ENCODE measurements at places on chromosomes 13 and 19.

DNA sequence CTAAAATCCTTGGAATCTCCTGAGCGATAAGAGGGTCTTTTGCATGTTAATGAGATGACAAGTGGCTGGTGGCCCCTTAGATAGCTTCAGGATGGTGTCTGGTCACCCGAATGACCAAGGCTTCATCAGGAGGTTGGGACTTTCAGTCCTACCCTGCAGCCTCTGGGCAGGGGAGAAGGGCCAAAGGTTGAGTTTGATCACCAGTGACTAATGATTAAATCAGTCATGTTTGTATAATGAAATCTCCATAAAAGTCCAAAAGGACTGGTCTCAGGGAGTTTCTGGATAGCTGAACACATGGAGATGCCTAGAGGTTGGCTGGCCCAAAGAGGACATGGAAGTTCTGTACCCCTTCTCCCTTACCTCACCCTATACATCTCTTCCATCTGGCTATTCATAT, 316.2 kb downstream of the MTUS2 start:
- no peak for DNase-seq

GRCh38 chr19:55319785-55320184, 5.4 kb downstream of the TMEM150B start:
- DNase-seq: peak; percentile 91

DNA sequence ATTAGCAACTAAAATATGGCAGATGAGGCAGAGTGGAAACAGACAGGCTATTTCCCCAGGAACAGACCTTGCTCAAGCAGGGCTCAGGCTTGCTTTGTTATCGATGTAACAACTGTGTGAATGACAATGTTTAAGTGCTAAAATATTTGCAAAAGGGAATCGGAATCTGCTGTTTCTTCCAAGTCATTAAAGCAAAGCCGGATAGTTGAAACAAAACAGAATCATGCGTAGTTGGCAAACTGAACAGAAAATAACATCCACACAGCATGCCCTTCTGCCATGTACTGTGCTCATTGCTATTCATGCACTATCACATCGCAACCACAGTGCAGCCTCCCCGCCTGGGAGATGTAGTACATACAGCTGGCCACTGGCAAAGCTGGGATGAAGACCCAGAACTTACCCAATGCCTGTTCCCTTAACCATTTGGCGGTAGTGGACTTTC, 799.1 kb downstream of the DIAPH3 start:
- DNase-seq: peak; percentile 1

GRCh38 chr13:72886272-72887067, 104.5 kb downstream of the PIBF1 start:
- DNase-seq: no peak

- no peak for DNase-seq
Measured at GRCh38 chr13:97392020-97392419, 41.9 kb upstream of the RAP2A start.

- DNase-seq: no peak
Measured at GRCh38 chr13:45691251-45691650, 10.9 kb upstream of the CBY2 start.

DNA sequence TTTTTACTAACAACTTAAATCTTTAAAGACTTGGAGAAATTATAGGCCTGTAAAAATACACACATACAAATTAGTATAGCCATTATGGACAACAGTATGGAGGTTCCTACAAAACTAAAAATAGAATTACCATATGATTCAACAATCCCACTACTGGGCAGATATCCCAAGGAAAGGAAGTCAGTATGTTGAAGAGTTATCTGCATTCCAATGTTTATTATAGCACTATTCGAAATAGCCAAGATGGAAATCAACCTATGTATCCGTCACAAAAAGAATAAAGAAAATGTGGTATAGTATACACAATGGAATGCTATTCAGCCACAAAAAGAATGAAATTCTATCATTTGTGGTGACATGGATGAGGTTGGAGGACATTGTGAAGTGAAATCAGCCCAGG, 37.2 kb downstream of the SLITRK1 start:
- no peak for DNase-seq

- DNase-seq: no peak
Measured at GRCh38 chr19:29634423-29635130, 28.5 kb downstream of the POP4 start.

GRCh38 chr13:38350114-38350617, 515 bp downstream of the UFM1 start:
- DNase-seq: peak; percentile 85

- no peak for DNase-seq
Measured at GRCh38 chr13:58573743-58574142, 942.2 kb downstream of the PCDH17 start.

DNA sequence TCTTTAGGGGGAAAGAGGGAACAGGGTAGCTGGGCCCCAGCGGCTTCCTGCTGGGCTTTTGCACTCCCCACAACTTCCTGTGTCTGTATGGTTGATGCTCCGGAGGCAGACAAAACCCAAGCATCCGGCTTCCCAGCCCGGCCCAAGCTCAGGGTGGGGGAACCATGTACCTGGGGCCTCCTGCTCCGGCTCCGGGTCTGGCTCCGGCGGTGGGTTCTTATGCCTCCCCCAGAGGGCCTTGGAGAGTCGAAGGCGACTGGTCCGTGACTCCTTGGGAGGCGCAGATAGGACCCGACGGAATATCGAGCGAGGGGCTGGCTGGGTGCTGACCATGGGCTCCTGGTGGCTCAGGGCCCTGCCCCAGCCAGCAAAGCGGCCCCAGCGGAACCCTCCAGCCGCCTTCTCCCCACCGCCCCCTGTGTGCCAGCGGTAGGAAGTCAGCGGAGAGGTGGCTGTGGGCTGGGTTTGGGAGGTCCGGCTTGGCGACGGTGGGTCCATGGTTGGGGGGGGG, 428 bp downstream of the RASAL3 start:
- DNase-seq: no peak

DNA sequence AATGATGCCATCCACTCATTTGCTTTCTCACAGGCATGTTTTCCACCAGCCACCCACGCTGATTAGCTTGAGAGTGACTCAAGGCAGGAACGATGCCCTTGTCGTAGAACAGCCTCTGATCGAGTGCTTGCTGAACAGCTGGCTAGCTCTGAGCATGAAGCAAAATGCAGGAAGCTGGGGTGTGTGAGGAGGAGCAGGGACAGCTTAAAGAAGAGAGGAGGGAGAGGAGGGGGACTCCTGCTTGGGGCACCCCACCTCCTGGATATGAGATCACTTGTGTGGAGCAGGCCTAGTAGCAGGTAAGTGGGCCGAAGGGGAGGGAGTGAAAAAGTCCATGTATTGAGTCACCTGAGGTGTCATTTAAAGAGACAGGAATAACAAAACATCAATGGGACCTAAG, 48.8 kb downstream of the IRS2 start:
- DNase-seq: peak; percentile 53

DNA sequence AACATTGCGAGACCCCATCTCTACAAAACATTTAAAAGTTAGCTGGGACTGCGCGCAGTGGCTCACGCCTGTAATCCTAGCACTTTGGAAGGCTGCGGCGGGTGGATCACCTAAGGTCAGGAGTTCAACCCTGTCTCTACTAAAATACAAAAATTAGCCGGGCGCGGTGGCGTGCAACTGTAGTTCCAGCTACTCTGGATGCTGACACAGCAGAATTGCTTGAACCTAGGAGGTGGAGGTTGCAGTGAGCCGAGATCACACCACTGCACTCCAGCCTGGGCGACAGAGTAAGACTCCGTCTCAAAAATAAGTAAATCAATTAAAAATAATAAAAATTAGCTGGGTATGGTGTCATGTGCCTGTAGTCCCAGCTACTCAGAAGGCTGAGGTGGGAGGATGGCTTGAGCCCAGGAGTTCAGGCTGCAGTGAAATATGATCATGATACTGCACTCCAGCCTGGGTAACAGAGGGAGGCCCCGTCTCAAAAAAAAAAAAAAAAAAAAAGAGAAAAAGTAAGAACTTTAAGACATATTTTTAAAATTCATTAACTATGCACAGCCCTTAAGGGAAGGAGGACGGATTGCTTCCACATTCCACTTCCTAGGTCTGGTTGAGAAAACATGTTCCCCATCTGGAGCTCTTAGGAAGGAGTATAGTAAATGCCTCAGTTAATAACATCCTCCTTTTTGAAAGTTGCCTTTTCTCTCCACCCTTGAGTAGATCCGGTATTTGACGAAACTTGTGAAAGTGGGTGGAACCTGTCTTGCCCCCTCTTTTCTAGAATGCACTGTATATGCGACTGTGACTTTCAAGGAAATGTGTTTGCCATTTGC, 26.1 kb downstream of the EXOC3L2 start:
- no peak for DNase-seq

GRCh38 chr13:24610956-24611355, 69.3 kb upstream of the ATP12A start:
- no peak for DNase-seq

DNA sequence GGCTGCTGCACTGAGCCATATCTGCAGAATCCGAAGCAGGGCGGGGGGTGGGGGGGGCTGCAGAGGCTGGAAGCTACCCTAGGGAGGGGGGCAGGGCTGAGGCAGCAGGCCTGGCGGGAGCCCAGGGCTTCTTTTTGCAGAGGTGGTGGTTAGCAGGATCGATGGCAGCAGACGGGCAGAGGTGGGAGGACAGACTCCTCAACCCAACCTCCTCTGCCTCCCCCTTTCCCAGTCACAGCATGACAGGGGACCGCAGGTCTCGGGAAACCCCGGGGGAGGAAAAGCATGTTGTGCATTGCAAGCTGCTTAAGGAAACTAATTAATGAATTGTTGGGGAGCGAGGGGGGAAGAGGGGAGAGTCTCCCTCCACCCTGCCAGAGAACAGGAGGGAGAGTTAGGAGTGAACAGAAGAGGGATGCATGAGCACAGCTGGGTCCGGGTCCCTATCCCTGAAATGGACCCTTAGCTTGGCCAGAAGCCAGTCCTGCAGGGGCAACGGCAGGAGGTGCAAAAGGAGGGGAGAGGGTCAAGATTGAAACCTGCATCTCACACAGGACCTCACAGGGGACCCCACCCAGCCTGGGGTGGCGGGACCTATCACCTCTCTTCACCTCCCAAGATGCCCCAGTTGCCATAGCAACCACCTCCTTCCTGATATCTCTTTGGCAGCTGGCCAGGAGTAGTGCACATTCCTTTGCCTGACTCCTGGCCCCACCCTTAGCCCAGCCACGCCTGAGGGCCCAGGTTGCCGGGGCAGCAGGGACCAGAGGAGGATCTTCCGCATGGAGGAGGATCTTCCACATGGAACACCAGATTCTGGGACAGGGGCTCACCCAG, 1.8 kb downstream of the FXYD7 start:
- peak; percentile 66 for DNase-seq

DNA sequence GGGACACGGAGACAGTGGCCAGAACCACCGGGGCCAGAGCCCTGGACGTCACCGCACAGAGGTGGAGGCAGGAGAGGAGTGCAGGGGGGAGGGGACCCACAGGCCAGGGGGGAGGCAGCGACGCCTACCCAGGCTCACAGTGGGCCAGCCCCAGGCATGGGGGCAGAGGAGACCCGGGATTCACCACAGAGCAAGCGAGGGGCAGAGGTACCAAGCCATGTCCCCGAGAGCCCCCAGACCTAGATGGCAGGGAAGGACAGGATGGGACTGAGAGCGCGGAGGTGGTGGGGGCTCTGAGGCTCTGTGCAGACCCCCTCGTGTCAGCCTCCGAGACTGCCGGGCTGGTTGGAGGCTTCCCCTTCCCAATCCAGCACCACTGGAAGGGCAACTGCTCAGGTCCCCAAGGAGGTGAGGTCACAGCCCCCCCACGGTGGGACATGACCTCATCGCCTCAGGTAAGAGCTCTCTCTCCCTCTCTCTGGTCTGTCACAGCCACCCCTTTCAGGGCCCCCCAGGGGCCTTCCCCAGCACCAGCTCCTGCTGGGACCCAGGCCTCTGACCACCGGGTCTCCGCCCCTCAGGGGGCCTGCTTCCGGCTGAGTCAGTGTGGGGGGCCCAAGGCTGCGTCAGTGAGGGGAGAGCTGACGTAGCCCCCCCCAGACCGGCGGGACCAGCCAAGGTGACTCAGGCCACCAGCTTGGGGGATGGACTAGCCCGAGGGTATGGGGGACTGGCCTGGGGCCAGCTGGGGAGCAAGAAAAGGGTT, 2.2 kb upstream of the IL11 start:
- DNase-seq: peak; percentile 56

- DNase-seq: no peak
Measured at GRCh38 chr13:73096173-73096572, 37.4 kb downstream of the KLF5 start.

DNA sequence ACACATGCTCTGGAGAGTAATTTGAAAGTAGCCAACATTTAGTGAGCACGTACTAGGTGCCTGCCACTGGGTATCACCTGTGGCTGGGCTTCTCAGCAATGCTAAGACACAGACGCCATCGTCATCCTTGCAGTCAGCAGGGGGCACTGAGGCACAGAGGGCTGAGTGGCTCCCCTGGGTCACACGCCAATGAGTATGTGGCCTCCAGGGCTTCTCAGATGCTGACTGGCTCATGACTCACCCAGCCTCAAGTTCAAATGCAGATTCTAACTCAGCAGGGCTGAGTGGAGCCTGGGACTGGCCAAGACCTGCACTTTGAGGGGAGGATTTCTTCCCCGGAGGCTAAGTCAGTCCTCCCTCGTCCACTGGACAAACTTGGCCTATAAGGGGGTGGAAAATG, 115.1 kb upstream of the CACNA1A start:
- peak; percentile 29 for DNase-seq

DNA sequence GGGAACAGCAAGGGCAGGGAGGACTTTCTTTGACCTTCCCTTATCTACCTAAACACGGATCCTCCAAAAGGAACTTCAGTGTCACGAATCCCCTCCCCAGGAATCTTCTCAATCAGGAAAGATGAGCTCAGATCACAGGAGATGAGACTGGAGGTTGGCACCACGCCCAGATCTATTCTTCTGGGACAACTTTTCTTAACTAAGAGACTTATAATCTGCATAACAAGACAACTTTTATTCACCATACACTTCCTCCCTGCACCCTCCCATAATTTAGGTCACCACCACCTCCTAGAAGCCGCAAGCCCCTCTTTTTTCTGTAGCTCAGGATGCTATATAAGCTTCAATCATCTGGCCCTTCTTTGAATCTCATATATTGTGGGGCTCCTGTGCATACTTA, 19.2 kb upstream of the AKT2 start:
- DNase-seq: no peak

DNA sequence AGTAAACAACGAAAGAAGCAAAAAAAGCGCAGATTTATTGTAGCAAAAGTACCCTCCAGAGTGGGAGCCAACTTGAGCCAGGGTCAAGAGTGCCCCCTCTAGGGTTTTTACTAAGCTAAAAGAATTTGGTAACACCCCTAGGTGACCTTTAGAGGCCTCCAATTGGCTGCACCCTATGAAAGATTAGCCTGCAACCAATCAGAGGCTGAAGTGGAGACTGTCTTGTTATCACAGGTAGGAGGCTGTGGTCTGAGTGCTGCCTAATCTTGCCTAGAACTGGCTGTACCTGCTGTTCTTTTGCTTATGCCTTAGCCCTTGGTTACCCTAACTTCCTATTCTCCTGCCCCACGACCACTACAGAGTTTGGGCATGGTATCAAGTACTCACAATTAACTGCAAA, 38.3 kb downstream of the ANKRD10 start:
- DNase-seq: no peak

- no peak for DNase-seq
Measured at GRCh38 chr19:42269478-42270345, 660 bp downstream of the CIC start.
